ENCODE measurements at places on chromosomes 2 and 18.

- DNase-seq = no peak
Measured at GRCh38 chr2:98870516-98871158, 65.4 kb downstream of the CRACDL start.

DNA sequence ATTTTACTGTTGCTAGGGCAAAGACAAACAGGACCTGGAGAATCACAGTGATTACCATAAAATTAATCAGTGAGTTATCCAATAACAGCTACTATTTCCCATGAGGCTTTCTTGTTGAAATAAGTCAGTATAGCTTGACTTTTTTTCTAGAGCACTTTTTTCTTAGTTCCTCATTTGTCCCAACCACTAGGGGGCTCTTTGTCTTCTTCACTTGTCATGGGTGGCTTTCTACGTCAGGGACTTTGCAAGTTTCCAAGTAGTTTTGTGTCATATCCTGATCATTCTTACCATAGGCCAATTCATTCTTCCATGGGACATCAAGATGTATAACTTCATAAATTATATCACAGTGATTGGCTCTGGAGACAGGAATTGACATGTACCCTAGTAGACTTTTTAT, 1019.6 kb upstream of the PIK3C3 start:
- no peak for DNase-seq

DNA sequence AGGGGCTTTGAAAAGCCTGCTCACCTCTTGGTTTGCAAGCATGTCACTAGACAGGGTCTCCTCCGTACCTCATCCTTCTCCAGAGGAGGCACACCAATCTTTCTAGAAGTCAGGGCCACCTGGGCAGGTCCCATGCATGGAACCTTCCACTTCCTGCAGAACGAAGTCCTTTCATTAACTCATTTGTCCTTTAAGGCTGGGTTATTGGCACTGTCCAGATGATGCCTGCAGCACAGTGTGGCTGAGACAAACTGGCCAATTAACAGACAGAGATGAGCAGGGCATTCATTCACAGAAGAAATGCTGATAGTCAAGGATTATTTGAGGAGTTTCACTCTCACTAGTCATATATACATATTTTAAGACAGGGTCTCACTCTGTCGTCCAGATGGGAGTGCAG, 245.3 kb downstream of the TFCP2L1 start:
- no peak for DNase-seq

DNA sequence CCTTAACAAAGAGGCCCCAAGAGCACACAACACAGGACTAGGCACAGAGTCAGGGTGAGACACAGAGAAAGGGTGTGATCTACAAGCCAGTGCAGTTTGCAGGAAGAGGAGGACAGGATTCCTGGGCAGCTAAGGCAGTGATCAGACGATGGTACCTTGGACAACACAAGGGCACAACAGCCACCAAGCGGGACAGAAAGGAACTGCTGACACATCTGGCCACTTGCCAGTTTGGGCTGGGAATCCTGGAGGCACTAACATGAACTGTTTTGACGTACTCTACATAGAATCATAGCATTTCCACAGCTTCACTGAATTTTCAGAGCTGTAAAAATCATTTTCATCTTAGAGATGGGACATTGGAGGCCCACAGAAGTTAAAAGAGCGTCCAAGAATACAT, 221.5 kb upstream of the SLC35G4 start:
- DNase-seq = no peak

DNA sequence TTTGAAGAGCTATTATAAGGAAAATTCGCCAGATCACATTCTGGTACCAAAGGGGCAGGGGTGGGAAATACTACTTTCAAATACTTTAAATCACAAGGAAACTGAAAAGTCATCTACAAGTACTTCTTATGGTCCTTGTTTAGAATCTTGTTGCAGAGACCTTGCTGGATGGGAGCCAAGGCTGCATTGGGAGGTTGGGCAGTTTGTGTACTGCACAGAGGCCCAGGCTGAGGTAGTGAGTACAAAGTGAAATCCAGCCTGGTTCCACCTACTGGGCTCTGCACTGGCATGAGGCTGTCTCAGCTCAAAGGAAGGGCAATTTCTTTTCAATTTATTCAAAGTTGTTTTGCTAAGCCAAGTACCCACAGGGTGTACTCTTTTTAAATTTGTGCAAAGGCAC, 140.3 kb upstream of the DLX2 start:
- no peak for DNase-seq
